ENCODE measurements at places on chromosomes 1 and 21.

GRCh38 chr1:44283524-44284173 lies 70.4 kb downstream of the DMAP1 start:
- DNase-seq: no peak

- no peak for DNase-seq
Measured at GRCh38 chr1:111219557-111220286, 7.8 kb upstream of the CHI3L2 start.

DNA sequence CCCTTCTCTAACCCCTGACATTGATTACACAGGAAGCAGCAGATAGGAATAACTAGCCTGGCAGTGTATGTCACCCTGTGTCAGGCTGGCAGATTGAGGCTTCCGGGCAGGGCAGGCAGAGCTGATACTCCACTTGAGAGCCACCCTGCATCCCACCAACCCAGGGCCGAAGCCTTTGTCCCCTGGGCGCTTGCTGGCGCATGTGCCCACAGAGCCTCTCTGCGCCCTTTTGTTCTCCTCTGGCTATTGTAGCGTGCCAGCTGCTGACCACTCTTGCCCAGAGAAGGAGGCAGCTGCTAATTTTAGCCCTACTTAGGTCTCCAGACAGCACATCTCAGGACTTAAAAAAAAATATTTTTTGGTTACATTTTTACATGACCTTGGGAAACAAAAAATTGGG lies 304.9 kb downstream of the HHAT start:
- peak; percentile 63 for DNase-seq

- no peak for DNase-seq
Measured at GRCh38 chr1:153253693-153254092, 5.8 kb upstream of the LORICRIN start.

GRCh38 chr1:204502241-204502640 lies 7.6 kb upstream of the PIK3C2B start:
- DNase-seq: no peak

GRCh38 chr1:164443166-164443565 lies 115.8 kb upstream of the PBX1 start:
- no peak for DNase-seq

DNA sequence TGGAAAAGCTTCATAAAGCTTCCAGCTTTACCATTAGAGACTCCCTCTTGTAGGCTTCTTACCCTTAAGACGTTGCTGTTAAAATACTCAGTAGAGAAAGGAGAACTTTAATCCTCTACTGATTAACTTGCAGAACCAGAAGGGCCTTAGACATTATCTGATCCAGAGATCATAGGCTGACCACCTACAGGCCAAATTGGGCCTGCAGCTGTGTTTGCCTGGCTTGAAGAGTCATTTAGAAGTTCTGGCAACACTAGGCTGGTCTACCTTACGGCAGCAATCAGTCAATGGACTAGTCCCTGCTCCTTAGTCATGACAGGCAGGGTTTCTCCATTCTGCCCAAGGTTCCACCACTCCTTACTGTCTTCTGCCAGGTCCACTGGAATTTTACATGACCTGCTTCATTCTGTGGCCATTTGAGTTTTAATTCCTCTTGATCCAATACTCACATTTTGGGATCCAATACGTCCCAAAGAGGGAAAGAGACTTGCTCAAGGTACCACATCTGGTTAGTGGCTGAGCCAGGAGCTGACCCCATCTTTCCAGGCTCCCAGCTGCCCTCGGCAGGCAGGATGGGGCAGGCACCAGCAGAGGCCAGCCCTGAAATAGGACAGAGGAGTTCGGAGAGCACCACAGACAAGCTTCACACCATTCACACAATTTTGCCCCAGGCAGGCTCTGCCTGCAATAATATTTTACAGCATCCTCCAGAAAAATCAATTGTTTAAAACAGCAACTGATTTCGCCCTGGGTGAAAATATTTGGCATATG lies 96.8 kb downstream of the TNR start:
- DNase-seq: no peak

- no peak for DNase-seq
Measured at GRCh38 chr1:217482356-217483102, 148.4 kb downstream of the GPATCH2 start.

DNA sequence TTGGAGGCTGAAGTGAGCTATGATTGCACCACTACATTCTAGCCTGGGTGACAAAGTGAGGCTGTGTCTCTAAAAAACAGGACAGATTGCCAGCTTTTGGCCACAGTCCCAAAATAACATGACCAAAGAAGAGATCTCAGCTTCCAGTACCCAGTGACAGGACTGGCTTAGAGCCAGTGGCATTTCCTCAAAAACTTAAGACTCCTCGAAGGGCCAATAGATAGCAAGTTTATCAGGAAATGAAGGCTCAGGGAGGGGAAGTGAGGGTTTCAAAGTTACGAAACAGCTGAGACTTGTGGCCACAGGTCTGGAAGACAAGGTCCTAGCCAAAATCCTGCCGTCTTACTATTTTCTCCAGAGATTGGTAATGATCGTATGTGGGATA lies 6.3 kb upstream of the TMEM39B start:
- DNase-seq: no peak

DNA sequence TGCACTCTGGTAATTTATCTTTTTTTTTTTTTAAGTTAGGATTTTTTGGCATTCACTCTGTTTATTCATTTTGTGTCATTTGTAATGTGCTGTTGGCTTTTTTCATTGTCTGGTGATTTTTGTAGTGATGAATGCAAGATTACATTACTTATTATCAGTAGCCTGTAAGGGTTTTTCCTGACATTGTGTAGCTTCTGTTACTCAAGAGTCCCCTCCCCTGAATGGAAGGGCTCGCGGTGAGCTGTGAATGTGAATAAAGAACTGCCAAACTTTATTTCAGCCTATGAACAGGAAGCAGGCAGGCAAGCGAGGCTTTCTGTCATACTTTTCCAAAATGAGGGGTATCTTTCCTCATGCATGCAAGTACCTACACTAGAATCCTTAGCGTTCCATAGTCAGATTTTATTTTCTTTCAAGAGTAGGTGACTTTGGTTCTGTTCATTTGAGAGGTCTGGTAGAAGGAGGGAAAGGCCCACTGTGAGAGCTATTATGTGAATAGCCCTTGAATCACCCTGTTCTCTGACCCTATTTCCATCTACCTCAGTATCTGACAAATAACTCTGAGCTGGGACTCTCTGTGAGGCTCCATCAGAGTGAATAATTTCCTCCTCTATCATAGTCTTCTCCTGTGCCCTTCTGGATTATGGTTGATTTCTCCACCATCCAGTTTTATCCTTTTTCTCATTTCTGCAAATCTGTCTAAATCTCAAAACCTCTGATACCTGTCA lies 114.0 kb downstream of the CD247 start:
- DNase-seq: no peak

DNA sequence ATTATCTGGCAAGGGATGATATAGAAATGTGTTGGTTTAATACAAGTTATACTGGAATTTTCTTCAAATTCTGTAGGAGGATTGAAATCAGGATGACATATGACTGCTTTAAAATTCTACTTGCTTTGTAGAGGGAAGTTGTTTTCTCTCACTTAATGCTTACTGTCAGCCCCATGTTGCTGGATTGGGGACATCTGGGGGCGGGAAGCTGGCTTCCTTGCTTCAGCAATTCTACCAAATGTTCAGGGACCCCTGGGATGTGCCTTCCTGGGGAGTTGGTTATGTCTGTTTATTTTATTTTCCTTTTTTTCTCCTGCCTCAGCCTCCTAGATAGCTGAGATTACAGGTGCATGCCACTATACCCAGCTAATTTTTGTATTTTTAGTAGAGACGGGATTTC lies 63.5 kb downstream of the CNIH3 start:
- no peak for DNase-seq

- DNase-seq: no peak
Measured at GRCh38 chr1:101330427-101331130, 93.8 kb downstream of the S1PR1 start.

- DNase-seq: no peak
Measured at GRCh38 chr1:221648201-221648600, 93.7 kb downstream of the DUSP10 start.

Data from hypothalamus (tissue), 51 donors.